ENCODE measurements at places on chromosomes 7 and 10.

DNA sequence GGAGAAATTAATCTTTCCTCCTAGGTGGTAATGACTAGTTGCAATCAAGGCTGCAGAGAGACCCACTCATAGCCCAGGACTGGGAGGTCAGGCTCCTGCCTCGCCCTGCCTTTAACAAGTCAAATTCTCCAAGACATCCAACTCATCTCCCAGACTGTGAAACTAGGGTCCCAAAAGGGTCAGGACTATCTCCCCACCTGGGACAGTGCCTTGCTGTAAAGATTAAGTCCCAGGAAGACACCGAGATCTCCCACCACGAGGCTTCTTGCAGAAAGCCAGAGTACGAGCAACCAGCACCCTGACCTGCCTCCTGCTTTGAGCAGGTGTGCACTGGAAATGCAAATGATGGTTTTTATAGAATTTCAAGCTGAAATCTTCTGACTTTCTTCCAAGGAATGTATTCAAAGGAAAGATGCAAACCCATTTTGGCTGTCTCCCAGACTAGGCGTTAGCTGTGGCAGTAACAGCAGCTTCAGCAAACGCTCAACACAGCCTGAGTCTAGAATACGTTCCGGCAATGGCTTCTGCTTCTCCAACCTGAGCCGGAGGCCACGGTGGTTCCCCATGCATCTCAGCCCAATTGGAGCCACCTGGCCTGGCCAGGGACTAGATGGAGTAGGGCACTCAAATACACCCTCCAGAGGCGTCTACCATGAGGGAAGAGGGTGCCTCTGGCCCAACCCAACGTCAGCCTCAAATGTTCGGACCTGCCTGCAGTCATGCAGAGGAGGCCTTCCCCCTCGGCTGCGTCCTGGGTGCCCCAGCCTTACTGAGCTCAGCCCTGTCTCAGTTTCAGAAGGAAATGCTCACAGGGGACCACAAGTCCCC is 170.4 kb downstream of the PRKAG2 start:
- DNase-seq: no peak

DNA sequence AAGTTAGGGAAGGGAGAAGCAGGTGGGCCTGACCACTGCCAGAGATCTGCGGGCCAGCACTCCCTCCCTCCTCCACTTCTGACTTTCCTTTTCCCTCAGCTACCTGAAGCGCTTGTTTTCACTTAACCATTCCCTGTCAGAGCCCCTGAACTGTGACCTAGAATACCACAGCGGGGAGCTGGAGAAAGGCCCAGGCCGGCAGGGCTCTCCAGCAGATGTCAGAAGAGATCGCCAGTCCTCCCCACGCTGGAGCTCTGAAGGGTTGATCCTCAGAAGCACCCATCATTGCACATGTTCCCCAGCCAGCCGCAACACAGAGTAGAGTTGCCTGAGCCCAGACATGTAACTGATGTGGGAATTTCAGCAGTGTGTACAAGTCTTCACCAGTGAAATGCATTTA is 44.4 kb upstream of the GAD2 start:
- no peak for DNase-seq

DNA sequence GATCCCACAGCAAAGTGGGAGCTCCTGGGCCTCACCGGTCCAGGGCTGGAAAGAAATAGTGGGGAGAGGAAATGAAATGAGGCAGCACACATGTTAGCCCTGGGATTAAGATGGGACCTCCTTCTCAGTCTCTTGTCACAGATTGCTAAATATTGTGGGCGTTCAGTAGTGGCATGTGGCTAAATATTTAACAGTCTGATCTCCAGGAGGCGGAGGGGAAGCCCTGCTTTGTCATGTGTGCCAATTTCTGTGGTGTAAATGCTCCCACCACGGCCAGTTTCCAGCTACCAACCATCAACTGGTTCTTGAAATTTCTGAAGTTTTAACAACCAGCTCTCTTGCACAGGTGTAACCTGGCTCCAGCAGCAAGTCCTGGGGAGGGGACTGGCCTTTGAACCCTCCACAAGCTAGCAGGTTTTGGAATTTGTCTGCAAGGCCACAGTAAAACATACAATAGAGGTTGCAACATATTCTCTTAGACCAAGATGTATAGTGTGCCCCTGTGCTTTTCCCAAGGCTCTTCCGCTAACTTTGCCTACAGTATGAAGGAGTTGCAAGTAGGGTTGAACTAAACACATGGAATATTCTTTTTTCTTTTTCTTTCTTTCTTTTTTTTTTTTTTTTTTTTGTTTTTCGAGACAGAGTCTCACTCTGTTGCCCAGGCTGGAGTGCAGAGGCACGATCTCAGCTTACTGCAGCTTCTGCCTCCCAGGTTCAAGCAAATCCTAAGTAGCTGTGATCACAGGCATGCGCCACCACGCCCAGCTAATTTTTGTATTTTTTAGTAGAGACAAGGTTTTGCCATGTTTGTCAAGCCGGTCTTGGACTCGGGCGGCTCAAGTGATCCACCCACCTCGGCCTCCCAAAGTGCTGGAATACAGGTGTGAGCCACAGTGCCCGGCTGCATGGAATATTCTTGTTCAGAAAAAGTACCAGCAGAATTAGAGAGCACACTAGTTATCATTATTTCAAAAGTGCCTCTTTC is 103.1 kb upstream of the PCBD1 start:
- no peak for DNase-seq

- no peak for DNase-seq
These were observed 23.2 kb downstream of the COL1A2 start for GRCh38 chr7:94417901-94418300.

GRCh38 chr10:97117372-97117771 is 68.4 kb downstream of the SLIT1 start:
- DNase-seq: no peak

GRCh38 chr10:121736315-121737130 is 138.3 kb upstream of the FGFR2 start:
- no peak for DNase-seq

DNA sequence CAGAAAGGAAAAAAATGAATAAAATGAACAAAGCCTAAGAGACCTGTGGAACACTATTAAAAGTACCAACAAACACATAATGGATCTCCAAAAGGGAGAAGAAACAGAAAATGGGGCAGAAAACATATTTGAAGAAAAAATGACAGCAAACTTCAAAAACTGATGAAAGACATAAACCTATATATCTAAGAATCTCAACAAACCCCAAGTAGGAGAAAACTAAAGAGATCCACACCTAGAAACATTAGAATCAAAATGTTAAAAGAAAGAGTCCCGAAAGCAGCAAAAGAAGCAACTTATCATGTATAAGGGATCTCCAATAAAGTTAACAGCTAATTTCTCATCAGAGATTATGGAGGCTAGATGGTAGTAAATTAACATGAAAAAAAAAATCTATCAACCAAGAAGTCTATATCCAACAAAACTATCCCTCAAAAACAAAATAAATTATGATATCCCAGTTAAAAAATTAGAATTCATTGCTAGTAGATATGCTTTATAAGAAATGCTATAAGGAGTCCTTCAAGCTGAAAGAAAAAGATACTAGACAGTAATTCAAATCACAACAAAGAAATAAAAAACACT is 68.0 kb downstream of the DNAJC1 start:
- DNase-seq: no peak

DNA sequence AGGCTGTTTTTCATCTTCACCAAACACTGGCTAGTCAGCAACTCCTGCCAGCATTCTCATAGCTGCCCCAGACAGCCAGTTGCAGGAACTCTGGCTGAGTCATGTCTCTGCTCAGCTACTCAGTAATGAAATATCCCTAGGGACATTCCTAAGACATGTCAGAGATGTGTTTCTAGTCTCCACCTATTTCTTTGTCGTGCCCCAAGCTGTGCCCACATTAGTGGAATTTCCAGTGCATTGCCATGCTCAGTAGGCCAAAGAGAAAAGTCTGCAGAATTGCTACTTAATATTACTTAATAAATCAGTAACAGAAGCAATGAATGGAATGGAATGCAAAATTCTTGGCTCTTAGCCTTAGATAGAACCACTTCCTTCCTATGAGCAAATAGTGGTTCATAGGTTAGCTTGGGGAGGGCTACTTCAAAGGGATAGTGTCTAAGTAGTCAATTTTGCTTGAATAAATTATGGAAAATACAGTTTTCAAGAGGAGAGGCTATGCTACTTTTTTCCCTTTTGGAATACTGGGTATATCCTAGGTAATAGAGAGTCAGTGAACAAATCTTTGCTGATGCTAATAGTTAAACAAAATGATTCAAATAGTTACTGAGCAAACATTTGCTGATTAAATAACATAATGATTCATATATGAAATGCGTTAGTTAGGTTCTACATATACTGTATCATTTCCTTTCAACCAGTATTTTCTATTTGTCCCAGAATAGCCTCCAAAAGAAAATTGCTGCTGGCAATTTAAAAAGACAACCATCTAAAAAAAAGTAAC is 23.6 kb upstream of the SEMA3C start:
- no peak for DNase-seq

- no peak for DNase-seq
These were observed 21.6 kb upstream of the TPK1 start for GRCh38 chr7:144857463-144857862.

DNA sequence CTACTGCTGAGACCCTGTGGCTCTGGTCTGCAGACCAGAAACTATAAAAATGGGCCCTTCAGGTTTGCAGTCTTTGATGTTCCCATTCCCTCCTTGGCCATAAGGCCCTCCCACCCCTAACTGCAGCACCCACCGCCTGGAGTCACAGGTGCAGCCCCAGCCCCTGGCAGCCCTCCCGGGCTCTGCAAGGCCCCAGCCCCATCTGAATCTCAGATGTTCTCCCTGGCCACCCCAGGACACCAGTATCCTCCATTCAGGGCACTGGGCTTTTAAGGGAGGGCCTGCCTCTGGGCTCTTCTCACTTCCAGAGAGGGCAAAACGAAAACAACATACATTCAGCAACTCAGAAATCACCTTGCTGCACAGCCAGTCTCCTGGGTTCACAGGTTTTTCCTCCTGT is 107.7 kb upstream of the RET start:
- DNase-seq: no peak

All from GF-D8 (cell line).